Activated CD4-positive, alpha-beta T cell treated with anti-CD3 and anti-CD28 coated beads, Interleukin-2, Interleukin-4, amounts not matched to agents 100 ng/mL and 50 ng/mL, durations not matched to agents 16 hours and 8 hours (primary cell): ENCODE measurements at places on chromosomes 4 and X.
A peak's percentile ranks its signal among the peaks of the same experiment; 100 is the strongest.

DNA sequence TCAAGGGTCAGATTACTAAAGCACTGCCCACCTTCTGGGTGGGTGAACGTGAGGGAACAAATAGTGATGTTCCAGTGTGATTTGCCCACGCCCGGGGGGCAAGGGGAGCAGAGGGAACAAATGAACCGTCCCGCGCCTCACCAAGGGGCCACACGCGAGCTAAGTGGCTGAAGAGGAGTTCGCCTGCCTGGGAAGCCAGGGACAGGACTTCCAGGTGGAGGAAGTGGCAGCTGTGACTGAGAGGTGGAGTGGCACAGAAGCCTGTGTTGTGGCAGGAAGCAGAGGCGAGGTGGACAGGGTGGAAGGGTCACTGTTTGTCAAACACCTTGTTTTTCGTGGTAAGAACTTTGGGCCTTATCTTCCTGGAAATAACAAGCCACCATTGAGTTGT, 9.0 kb upstream of the SORBS2 start:
- no peak for DNase-seq

DNA sequence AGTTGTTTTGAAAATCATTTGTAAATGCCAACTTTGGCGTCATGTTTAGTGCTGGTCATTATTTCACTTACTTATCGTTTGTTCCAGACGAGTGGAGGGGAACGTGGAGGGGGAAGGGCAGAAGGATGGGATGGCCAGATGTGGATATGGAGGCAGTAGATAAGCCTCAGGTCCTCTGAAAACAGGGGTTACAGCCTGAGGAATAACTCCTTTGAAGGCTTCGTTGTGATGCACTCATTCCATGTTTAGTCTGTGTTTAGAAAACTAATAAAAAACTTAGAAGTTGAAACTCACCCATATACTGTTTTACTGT, 1.1 kb downstream of the MOB1B start:
- no peak for DNase-seq

DNA sequence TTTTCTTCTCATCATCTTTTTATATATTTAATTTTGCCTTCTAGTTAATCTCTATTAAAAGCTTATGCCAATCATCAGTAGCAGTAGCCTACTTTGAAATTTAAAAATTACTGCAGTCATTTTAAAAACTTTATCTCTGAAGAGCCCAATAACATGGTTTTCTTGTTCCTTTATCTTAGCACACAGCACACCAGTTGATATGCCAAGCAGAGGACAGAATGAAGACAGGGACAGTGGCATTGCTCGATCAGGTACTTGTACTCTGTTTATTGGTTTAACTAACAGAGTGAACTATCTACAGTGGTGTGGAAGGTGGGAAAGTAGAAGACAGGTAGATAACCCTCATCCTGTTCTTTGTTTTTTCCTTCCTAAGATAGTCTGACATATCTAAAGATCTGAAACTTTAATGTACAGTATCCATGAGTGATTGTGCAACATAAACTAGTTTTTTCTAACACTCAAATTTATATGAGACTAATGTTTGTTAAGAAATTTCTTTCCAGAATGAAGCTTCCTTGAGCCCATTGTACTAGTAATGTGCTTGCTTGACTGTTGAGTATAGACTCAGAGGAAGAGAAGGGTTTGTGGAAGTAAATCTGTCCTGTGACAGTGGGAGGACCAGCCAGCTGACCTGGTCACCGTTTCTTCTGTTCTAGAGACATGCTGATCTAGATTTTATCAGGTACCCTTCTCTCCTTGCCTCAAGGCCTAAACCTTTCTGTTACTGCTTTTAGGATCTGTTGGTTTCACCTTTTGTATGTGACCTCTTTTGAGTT, 66.6 kb downstream of the FNIP2 start:
- no peak for DNase-seq

- DNase-seq, result no peak
Measured at GRCh38 chr4:147157860-147158701, 212.4 kb upstream of the TTC29 start.

DNA sequence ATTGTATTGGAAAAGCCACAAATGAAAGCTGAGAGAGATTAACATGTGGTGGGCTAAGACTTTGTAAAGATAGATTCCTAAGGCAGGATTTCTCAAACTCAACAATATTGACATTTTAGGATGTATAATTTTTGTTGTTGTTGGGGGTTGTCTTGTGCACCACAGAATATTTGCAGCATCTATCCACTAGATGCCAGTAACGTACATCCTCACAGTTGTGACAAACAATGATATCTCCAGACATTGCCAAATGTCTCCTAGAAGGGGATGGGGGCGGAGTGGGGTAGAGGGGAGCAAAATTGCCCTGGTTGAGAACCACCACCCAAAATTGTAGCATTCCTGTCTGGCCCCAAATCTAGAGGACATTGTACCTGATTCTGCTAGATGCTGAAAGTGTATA, 14.7 kb upstream of the CBR4 start:
- peak; percentile 9 for DNase-seq

- DNase-seq, result no peak
Measured at GRCh38 chrX:12469296-12469695, 321.9 kb upstream of the PRPS2 start.

GRCh38 chrX:37921758-37922157, 74.4 kb upstream of the DYNLT3 start:
- DNase-seq, result no peak

DNA sequence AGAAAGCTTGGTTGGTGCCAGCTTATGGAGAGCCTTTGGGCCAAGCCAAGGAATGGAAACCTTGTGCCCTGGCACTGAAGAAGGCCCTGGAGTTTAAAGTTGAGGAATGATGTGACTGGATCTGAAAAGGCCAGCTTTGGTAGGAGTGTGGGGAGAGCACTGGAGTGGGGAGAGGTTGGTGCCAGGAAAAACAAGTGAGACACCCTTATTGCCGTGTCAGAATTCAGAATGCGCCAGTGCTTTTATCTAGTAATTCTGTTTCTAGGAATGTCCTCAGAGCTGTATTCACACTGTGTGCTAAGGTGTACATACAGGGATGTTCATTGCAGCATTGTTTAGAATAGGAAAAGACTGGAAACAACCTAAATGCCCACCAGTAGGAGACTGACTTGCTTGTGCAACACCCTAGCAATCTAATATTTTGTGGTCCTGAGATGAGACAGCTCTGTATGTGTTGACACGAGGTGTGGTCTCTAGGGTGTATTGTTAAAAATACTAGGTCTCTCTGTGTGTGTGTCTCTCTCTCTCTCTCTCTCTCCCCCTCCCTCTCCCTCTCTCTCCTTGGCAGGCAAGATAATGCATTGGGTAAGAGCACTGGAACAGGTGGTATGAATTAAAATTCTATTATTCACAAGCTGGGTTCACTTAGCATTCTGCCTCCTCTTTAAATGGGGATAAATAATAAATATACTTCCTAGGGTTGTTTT, 107.8 kb downstream of the GATB start:
- DNase-seq, result no peak

DNA sequence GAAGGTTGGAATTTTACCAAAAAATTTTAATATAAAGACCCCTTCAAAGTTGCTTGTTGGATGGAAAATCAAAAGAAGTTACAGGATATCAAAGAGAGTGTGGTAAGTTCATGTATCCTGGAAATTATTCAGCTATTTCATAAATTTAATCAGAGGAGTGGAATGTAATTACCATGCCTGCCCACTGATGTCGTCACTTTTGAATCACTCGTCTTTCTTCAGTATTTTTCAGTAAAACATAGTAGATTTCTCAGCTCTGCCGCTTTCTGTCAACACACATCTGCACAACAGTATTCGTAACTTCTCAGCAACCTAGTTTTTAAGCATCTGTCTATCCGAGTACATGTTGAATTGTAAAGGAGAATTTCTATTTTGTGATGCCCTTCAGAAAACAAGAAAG, 2163.0 kb upstream of the AGA start:
- no peak for DNase-seq

GRCh38 chr4:55611358-55612059, 19.5 kb upstream of the PDCL2 start:
- no peak for DNase-seq
